ENCODE measurements at places on chromosomes 2 and 18.

GRCh38 chr2:237488295-237488694, 1.2 kb downstream of the MLPH start:
- no peak for DNase-seq

DNA sequence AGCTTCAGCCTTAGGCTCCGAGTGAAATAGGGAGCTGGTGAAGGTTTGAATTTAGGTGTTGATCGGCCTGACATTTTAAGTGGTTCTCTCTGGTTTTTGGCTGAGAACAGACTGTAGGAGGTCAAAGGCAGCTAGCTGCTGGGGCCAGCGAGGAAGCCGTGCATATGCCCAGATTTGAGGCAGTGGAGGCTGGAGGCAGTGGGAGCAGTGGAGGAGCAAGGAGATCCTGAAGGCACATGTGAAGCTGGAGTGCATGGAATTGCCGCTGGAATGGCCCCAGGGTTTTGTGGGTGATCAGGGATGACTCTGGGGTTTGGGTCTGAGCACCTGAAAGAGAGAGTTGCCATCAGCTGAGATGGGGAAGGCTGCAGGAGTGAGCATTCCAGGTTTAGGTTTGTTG, 25.1 kb downstream of the STEAP3 start:
- no peak for DNase-seq

DNA sequence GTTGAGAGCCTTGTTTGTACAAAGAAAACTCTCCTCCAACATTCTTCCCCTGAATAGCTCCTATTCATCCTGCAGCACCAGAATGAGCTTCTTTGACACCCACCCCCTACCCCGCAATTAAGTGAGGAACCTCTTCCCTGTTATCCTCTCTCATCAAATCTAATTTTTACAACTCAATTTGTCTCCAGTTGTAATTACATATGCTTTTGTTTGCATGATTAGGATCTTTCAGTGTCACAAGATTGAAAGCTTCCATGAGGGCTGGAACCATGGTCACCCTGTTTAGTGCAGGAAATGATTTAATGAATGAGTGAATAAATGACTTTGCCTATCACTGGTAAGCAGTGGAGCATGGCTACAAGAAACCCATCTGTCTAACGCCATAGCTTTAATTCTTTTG, 334.6 kb upstream of the KLHL29 start:
- no peak for DNase-seq

DNA sequence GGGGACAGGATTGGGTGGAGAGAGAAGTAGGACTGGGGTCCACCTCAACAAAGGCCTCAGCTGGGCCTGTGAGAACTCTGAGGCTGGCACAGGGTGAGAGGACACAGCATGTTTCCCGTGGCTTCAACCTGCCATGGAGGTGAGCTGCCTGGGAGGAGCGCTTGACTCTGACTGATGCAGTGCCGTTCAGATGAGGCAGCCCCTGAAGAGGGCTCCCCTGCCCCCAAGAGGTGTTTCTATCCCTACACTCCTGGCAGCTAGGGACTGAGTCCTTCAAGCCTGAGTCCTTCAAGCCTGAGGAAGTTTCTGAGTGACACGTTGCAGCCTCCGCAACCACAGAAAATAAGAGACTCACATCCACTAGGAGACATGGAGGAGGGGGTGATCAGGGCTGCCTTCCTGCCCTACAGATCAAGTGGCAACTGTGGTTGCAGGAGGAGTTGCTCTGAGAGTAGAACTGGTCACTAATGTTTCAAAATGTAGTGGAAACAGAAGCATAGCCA, 49.6 kb upstream of the TMEM177 start:
- no peak for DNase-seq
